ENCODE measurements at places on chromosomes 5 and 9. TPM values are rescaled to one million over a fixed set of nuclear protein-coding genes. Genes with fewer than 3 reads are reported as not detected.

DNA sequence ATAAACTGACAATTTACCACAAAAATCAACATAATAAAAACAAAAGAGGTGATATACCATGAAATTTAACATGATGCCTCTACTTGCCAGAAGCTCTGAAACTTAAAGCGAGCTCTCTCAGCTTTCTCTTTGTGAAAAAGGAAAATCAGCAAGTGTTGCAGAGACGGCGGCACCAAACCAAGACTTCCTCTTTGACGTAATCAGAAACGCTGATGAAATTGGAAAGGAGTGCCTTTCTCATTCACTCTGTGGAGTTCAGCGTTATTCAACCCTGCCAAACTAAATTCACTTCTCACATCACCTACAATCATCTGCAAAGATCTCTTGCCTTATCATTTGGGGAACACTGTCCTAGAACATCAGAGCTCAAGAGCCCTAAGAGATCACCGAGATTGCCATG, 32.2 kb downstream of the ANXA6 start:
- DNase-seq, result no peak
- H3K4me3 ChIP-seq, result no peak overlapping the region
- H3K4me1 ChIP-seq, result no peaks in the 10 kb centered on the region
- no peaks in the 10 kb centered on the region for H3K36me3 ChIP-seq
- H3K27me3 ChIP-seq, result no peaks in the 10 kb centered on the region

GRCh38 chr9:130627896-130628792, 36.2 kb upstream of the PRDM12 start:
- H3K4me3 ChIP-seq, result no peak overlapping the region
- DNase-seq, result no peak
- H3K4me1 ChIP-seq, result no peaks in the 10 kb centered on the region
- no peaks in the 10 kb centered on the region for H3K36me3 ChIP-seq
- no peaks in the 10 kb centered on the region for H3K27me3 ChIP-seq
- H3K27ac ChIP-seq, result no peak overlapping the region

The CSF1R gene
- total RNA-seq, result 15.2 TPM

GRCh38 chr5:42740920-42741319, 15.7 kb upstream of the CCDC152 start:
- H3K27ac ChIP-seq, result no peak overlapping the region
- no peaks in the 10 kb centered on the region for H3K4me1 ChIP-seq
- H3K27me3 ChIP-seq, result no peaks in the 10 kb centered on the region
- no peaks in the 10 kb centered on the region for H3K36me3 ChIP-seq
- no peak overlapping the region for H3K4me3 ChIP-seq
- DNase-seq, result no peak

DNA sequence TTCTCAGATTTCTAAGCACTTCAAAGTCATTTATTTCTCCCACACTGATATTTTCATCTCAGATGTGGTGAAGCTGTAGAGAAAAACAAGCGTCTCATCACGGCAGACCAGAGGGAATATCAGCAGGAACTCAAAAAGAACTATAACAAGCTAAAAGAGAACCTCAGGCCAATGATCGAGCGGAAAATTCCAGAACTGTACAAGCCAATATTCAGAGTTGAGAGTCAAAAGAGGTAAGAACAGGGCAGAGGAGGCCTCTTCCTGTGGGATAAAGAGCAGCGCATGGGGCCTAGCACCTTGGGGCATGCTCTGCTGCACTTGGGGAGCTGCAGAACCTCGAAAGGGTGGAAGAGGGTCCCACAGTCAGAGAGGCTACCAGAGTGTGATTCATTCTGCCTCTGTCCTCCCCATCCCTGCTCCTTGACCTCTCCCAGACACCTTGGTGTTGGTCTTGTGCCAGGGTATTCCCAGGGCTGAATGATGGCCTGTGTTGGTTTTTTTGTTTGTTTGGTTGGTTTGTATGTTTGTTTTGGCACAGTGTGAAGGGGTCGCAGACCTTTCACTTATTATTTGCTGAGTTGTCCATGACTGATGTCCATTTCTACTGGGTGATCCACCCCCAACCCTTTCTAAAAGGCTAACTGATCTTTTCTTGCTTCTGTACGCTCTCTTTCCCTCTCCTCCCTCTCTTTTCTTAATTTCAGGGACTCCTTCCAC, 248.9 kb downstream of the DOCK8 start:
- H3K4me3 ChIP-seq, result no peak overlapping the region
- H3K27me3 ChIP-seq, result no peaks in the 10 kb centered on the region

DNA sequence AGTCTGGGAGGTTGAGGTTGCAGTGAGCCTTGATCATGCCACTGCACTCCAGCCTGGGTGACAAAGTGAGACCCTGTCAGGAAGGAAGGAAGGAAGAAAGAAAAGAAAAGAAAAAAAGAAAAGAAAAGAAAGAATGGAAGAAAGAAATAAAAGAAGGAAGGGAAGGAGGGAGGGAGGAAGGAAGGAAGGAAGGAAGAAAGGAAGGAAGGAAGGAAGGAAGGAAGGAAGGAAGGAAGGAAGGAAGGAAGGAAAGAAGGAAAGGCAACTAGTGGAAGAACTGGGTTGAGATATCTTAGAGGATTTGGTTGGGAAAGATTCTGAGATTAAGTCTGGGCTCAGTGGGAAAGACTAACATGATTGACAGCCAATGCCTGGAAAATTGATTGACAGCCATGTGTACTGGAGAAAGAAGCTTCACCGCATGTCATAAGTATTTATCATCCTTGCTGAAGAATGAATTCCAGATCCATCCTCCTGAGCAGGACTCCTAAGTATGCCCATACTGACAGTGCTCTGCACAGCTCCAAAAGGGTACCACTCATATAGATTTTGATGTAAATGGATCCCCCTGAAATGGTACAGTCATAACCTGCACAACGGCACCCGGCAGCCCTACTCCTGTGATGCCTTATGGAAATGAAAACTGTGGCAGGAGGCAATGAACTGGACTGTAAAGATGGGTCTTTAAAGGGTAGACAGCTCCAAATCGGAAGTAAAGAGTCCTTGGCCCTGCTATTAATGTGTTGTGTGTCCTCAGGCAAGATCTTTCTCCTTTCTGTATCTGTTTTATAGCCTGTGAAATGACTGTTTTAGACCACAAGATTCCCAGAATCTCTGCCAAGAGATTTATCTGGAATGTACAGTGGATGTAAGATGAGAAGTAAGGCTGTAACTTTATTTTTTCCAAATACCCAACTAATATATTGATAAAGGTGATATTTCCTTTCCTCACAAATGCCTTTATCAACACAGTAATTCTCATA, 16.9 kb upstream of the ADRA1B start:
- H3K4me3 ChIP-seq, result no peak overlapping the region
- no peaks in the 10 kb centered on the region for H3K36me3 ChIP-seq
- no peaks in the 10 kb centered on the region for H3K4me1 ChIP-seq
- H3K27ac ChIP-seq, result no peak overlapping the region
- H3K27me3 ChIP-seq, result no peaks in the 10 kb centered on the region

The FXN gene
- total RNA-seq, result 4.3 TPM

The HDHD3 gene
- 269 TPM for total RNA-seq

The KLHL3 gene
- total RNA-seq, result 3.4 TPM

The FOXI1 gene
- total RNA-seq, result not detected

- no peaks in the 10 kb centered on the region for H3K4me1 ChIP-seq
- H3K4me3 ChIP-seq, result no peak overlapping the region
- no peaks in the 10 kb centered on the region for H3K36me3 ChIP-seq
- DNase-seq, result no peak
- no peaks in the 10 kb centered on the region for H3K27me3 ChIP-seq
Measured at GRCh38 chr5:108730617-108731340, 16.9 kb upstream of the FER start.

GRCh38 chr5:38931731-38932130, 85.9 kb downstream of the OSMR start:
- H3K27ac ChIP-seq, result no peak overlapping the region
- H3K36me3 ChIP-seq, result no peaks in the 10 kb centered on the region

DNA sequence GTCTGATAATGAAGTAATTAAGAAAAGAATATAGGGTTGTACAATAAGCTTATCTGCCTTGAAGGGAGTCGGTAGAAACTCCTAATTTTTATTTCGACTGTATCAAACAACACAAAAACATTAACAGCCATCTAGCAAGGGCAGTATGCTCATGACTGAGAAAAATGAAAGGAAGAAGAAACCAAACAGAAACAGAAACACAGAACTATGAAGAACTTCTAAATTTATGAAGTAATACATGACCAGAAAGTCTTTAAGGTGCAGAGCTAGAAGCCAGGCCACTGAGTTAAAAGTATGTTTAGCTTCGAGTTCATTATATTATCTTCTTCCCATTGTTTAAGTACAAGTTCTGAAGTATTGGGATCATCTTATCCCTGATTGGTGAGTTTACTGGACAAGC, 367.3 kb upstream of the C9orf72 start:
- DNase-seq, result no peak
- no peaks in the 10 kb centered on the region for H3K27me3 ChIP-seq
- H3K4me1 ChIP-seq, result no peaks in the 10 kb centered on the region
- H3K27ac ChIP-seq, result no peak overlapping the region

The STC2 gene
- 1.9 TPM for total RNA-seq

DNA sequence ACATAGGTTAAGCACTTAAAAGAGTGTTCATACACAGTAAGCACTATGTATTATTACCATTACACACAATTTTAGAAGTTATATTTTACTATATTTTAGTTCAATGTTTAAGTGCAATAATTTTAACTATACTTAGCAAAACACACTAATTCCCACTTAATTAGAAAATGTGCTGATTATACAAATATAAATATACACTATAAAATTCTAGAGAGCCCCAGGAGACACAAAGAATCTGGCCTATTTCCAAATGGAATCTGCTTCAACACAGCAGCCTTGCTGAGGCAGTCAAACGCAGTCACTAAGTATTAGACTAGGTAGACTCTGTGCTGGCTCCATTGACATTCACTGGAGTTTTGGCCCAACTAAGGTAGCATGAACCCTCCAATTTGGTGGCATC, 160.9 kb downstream of the CETN3 start:
- DNase-seq, result no peak
- H3K36me3 ChIP-seq, result no peaks in the 10 kb centered on the region
- no peak overlapping the region for H3K4me3 ChIP-seq
- no peak overlapping the region for H3K27ac ChIP-seq

The NR4A3 gene
- total RNA-seq, result 0.48 TPM

DNA sequence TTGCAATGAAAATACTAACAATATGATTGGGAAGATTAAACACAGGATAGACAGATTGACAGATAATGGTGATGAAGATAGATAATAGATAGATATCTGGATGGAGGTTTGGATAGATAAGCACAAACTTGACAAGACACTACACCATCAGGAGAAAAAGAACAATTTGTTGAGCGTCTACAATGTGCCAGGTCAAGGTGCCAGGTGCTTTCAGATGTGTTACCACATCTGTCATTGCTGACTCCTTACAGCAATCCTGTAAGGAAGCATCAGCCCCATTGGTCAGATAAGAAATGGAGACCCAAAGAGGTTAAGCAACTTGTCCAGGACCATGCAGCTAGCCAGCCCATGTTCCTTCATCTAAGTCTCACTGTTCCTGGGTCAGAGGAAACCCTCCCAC, 1.6 kb upstream of the GABRP start:
- no peak for DNase-seq
- no peaks in the 10 kb centered on the region for H3K27me3 ChIP-seq
- no peak overlapping the region for H3K4me3 ChIP-seq

DNA sequence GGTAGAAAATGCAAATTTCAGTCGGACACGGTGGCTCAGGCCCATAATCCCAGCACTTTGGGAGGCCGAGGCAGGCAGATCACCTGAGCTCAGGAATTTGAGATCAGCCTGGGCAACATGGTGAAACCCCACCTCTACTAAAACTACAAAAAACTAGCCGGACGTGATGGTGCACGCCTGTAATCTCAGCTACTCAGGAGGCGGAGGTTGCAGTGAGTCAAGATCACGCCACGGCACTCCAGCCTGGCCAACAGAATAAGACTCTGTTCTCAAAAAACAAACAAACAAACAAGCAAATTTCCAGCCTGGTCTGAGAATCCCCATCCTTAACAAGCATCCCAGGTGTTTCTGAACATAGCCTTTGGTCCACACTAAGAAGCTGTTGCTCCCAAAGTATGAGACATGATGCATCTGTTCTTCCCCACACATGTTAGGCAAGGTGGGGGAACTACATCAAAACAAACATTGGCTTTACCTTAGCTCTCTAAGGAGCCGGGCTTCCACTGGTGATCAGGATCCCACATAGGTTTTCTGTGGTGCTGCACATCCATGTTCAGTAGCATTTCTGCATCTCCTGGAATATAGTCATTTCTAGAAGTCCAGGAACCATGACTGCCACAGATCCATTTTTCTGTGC, 92.5 kb upstream of the DMRT1 start:
- H3K36me3 ChIP-seq, result no peaks in the 10 kb centered on the region
- H3K4me1 ChIP-seq, result peaks cover 6% of the 10 kb centered on the region
- no peak for DNase-seq
- H3K27me3 ChIP-seq, result no peaks in the 10 kb centered on the region
- no peak overlapping the region for H3K4me3 ChIP-seq

The FCN2 gene
- total RNA-seq, result not detected

DNA sequence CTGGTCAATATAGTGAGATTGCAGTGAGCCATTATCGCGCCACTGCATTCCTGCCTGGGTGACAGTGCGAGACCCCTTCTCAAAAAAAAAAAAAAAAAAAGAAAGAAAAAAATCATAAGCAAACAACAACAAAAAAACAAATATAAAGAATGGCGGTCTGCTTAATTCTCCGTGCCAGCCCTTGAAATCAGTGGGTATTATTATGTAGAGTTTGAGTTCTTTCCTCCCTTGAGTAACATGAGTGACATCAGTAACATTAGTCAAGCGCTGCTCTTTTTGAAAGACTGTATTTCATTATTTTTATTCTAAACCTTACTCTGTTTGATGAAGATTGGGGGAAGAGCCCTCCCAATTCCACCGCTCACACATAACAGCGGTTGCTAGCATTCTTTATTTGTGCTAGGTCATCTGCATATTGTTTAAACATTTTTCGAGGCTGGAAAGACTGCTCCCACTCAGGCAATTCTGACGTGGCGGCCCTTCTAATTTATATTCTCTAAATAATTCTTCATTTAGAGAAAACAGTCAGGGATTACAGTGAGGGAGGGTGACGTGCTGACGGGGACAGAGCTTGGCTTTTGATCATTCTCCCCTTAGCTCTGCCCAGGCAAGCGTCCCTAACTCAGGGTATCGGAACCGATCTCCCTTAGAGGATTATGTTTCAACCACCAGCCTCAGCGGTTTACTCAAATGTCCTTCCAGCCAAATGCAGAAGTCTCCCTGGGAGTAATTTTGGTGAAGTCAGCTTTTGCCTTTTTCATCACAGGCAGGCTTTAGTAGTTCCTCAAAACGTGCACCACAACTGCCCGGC, 860 bp upstream of the MARCHF6 start:
- peak overlapping the region; percentile 100 for H3K27ac ChIP-seq
- no peaks in the 10 kb centered on the region for H3K27me3 ChIP-seq
- no peak for DNase-seq
- no peaks in the 10 kb centered on the region for H3K36me3 ChIP-seq
- peak overlapping the region; percentile 39 for H3K4me3 ChIP-seq

DNA sequence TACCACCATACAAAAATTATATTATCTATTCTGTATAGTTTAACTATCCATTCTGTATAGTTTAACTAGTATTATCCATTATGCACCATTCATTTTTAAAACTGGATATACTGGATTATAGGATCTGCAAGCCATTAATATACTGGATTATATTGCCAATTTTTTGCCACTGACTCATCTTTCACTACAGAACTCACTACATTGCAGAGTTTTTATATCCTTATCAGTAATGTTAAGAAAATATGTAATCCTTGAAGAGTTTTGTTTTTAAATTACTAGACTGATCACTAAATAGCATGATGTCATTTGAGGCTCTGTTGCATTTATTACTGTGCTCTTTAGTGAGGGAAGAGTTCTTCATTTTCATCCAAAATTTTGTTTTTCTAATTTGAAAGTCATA, 109.8 kb upstream of the SNX2 start:
- no peak overlapping the region for H3K4me3 ChIP-seq
- H3K27me3 ChIP-seq, result no peaks in the 10 kb centered on the region
- no peak for DNase-seq
- H3K27ac ChIP-seq, result no peak overlapping the region

The SPTLC1 gene
- total RNA-seq, result 36.7 TPM

Measured in transverse colon (tissue), 4 donors.